Activated CD4-positive, alpha-beta T cell treated with anti-CD3 and anti-CD28 coated beads, Interleukin-2, amount 50 U/mL, for 4 hours (primary cell): ENCODE measurements at places on chromosomes 13 and 19.

DNA sequence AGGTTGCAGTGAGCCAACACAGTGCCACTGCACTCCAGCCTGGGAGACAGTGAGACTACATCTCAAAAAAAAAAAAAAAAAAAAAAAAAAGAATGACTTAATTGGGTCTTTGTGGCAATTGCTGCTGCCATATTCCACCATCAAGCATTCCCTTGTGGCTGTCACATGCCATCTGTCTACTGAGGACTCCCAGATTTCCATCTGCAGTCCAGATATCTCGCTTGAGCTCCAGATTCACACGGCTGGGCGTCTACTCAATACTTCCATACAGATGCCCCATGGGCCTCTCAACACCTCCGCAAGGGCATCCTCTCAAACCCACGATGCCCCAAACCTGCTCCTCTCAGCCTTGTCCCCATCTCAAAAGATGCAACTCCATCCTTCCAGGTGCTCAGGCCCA is 12.9 kb downstream of the TMEM143 start:
- DNase-seq, result no peak

DNA sequence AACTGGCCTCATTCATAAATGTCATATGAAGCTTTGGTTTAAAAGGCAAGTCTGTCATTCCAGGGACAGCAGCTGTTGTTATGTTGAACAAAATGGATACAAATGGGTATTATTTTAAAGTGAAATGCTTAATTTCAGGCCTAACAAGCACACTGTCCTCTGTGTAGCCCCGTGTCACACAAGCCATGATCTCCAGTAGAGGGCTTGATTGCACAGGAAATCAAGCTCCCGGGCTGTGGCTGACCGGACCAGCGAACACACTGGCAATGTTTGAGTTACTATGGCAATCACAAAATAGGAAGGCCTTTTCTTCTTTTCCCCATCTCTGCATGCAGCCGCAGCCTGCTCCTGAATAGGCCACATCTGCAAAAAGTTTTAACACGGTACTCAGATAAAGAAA is 64.0 kb upstream of the GSX1 start:
- no peak for DNase-seq

DNA sequence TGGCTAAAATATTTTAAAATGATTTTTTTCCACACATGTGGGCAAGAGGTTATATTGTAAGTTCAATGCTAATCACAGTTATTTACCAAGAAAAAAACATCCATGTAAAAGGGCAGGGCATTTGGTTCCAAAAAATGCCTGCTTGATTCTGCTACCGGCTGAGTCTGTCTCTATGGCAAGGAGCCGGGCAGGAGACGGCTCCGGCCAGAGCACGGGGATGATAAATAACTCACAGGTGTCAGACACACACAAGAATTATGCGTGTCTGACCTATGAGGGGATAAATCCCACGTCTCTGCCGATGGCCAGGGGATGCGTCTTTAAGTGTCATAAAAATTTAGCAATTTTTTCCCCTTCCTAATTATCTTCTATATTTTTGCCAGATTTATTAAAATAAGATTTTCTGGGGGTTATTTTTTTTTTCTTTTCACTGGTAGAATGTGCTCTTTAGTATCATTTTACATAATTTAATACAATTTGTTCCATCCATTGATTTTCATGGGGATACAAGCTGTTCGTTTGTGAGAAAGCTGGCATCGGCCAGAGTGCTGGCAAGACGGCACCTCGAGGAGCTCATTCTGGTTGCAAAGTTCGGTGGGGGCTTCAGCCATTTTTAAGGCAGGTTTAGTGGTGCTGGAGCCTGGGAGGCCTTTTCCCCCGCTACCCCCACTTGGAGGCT is 253.9 kb downstream of the ZNF536 start:
- no peak for DNase-seq

GRCh38 chr19:45848922-45849321 is 14.0 kb downstream of the SYMPK start:
- DNase-seq, result no peak

DNA sequence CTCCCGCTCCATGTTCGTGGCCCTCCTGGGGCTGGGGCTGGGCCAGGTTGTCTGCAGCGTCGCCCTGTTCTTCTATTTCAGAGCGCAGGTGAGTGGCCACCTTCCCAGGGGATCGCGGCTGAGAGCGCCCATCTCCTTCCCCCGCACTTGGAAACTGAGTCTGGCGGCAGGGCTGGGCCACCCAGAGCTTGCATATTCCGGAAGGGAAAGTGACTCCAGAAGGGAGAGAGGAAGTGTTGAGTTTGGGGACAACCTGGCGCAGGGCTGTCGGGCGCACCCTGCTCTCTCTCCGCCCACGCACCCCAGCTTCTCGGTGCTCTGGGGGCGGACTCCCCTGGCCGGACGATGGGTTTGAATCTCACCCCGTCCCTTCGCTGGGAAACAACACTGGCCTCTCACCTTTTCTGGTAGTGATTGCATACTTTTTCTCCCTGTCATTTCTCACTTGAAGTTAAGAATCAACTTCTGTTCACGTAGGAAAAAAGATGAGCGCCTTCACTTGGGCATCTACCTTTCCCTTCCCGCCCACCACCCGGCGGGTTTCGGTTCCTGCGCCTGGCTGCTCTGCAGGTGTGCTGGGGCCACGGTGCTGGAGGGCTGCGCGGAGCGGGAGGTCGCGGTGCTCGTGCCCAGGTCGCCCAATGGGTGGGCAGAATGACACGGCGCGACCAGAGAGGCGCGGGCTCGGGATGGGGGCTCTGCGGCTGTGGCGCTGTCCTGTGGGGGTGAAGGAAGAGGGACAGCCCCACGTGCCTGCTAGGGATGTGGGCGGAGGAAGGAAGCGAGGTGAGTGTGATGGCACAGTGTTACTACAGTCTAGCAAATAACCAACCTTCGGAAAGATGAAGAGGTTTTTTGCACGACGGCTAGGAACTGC is 721 bp downstream of the TNFSF11 start:
- peak; percentile 62 for DNase-seq

DNA sequence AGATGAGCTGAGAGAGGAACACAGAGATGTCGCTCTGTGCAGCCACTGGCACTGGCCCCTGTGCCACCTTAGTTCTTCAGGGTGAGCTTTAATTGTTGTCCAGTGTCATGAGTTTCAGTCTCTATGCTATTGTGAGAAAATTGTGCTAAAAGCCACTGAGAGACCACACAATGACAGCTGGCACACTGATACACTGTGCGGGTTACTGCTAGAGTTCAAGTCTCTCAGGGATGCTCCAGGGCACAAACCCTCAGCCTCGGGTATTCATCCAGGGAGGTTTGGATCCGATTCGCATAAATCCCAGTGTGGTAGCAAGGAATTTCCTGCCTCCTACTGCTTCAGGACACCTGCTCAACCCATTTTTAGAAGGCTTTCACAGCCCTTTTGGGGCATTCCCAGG is 68.1 kb upstream of the EDNRB start:
- DNase-seq, result no peak
